ENCODE measurements at places on chromosomes 6 and 20.
A peak's percentile ranks its signal among the peaks of the same experiment; 100 is the strongest.

GRCh38 chr6:43308101-43308989 is at the start of gene CRIP3:
TSS of gene CRIP3 (minus strand) at chr6:43308826. CDS start at chr6:43308792, 34 bp downstream.
- peak; percentile 28 for DNase-seq

GRCh38 chr6:163756079-163756478 is 341.6 kb downstream of the QKI start:
- DNase-seq, result no peak

GRCh38 chr6:28635547-28636158 is 110.0 kb downstream of the GPX5 start:
- no peak for DNase-seq

DNA sequence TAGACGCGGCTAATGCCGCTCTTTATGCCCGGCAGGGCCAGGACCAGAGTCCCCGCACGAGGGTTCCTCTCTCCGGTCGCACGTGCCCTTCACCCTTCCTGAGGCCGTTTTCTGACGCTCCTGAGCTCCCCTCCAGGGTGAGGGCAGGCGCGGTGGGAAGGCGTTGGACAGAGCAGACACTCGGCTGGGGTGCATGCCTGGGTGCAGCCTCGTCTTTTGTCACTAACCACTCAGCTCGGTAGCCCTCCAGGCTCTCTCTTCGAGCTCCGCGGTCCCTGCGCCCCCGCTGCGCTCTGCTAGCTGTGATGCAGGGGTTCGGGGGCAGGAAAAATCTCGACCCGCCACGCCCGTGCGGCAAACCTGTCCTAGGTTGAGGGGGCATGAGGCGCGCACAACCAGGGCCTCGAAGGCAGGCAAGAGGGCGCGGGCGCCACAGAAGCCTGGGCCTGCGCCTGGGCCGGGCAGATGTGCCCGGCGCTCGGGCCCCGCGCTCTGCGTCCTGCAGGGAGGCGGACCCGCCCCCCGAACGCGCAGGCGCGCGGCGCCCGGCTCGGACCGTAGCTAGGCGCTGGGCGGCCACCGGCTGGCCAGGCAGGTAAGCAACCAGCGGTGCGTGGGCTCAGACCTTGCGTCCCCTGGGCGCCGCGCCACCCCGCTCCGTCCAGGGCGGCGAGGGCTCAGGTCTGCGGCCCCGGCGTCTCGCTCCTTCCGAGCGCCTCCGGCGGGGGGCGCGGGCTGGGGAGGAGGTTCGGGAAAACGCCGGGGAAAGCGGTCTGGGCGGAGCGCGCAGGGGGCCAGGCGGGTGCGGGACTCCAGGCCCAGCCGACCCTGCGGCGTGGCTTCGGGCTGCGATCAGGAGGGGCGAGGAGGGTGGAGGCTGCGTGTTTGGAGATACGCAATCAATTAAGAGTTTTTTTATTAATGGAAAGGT is at the start of gene L3MBTL1:
Gene L3MBTL1, plus strand, starts transcription at position 548 of the 931 bp plus-strand sequence. CDS start 5,807 bp downstream, outside the sequence.
- peak; percentile 55 for DNase-seq
